ENCODE measurements at places on chromosomes 3 and 15.
A peak's percentile ranks its signal among the peaks of the same experiment; 100 is the strongest.

DNA sequence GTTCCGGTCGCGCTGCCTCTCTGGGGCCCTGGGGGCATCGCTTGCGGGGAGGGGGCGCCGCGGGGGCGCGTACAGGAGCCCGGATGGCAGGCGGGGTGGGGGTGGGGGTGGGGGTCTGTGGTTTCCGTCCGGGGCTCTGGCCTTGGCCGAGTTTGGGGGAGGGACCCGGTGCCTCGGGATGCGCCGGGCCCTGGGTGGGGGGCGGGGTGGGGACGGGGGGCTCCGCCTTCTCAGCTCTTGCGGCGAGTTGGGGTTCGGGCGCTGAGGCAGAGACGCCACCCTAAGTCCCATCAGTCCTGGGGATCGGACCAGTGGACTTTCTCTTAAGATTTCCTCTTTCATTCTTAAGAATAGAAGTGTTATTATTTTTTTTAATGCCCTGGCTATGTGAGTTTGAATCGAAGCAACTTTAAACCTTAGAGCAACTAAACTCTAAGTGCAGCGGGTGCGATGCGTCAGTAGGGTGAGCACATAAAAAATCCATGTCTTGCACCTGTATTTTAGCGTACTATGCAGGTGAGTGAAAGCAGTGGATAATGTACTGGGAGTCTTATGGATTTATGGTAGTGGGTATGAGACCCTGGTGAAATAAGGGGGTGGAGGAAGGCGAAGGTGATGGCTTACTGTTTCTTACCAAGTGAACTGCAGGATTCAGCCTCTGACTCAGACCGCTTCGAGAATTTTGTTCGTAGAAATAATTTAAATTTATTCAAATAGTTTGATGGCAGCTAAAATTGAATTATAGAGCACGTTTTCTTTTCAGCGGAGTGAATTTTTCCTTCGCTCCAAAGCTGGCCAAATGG, 762 bp downstream of the CTNNB1 start:
- DNase-seq = no peak

- DNase-seq = no peak
These were observed 32.0 kb upstream of the ZNF445 start for GRCh38 chr3:44509393-44509921.

DNA sequence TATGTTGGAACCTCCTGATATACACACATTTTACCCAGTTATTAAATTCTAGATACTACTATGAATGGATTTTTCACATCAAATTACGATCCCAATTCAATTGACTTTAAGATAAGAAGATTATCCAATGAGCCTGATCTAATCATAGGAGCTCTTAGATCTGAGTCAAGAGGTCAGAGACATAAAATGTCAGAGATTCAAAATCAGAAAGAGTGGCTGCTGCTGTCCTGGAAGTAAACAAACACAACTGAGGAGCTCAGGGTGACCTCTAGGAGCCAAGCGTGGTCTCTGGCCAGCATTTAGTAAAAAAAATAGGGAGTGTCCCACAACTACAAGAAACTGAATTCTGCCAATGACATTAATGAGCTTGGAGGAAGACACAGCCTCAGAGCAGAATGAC, 557.1 kb upstream of the CBLB start:
- DNase-seq = no peak

- peak; percentile 54 for DNase-seq
These were observed 5.2 kb downstream of the HYAL2 start for GRCh38 chr3:50317300-50317699.

DNA sequence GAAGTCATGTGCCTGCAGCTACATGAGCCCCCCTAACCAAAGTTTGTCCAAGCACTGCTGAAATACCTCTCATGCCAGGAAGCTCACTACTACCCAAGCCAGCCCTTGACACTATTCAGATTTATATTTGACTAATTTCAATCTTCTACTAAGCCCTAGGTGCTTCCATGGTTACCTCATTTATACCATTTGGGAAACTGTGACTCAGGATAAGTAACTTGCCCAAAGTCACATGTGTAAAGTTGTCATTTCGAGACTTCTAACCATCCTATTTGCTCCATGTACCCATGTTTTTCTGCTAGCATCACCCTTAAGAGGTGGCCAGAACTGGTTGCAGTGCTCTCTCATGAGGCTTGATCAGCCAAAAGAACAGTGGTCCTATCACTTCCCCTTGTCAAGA, 20.7 kb upstream of the TIMP4 start:
- no peak for DNase-seq

GRCh38 chr15:39171944-39172368, 408.9 kb upstream of the THBS1 start:
- peak; percentile 76 for DNase-seq

DNA sequence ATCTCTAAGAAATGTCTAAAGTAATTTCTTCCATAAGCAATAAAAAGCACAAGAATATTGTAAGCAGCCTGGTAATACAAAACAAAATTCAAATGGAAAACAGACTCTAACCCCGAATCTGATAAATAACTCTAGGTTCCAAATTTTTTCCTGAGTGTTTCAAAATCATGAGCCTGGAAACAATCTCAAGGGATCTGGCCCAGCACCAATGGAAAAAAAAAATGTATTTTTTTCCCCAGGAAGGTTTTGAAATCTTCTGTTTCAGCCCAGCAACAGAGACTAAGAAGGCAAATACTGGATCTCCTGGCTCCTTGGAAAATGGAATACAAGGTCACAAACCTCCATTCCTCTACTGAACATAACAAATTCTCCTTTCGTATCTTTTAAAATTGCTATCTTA, 13.0 kb downstream of the TBC1D2B start:
- DNase-seq = no peak

DNA sequence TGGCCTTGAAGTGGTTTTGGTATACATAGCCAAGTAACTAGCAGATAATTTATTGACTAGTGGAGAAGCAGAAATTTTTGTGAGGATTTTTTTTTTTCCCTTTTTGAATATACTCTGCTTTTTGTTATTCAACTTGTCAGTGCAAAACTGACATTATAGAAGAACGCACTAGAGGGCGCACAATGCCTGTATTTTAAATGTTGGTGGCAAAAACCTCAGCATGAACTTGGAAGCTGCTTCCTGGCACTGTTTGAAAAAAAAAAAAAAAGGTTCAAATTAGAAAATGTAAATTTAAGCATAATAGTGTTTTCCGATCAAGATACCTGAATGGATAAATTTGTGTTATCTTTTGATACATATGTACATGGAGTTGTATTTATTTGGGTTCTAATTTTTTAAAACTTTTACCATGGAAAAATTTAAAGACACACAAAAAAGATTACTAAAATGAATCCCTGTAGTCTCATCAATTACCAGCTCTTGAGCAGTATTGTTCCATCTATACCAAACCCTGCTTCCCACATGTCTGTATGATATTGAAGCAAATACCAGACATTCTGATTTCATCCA, 56.0 kb downstream of the SLC25A26 start:
- DNase-seq = no peak

GRCh38 chr3:12303534-12303933, 14.7 kb downstream of the PPARG start:
- no peak for DNase-seq

GRCh38 chr15:95457520-95457919, 873.0 kb upstream of the NR2F2 start:
- no peak for DNase-seq

DNA sequence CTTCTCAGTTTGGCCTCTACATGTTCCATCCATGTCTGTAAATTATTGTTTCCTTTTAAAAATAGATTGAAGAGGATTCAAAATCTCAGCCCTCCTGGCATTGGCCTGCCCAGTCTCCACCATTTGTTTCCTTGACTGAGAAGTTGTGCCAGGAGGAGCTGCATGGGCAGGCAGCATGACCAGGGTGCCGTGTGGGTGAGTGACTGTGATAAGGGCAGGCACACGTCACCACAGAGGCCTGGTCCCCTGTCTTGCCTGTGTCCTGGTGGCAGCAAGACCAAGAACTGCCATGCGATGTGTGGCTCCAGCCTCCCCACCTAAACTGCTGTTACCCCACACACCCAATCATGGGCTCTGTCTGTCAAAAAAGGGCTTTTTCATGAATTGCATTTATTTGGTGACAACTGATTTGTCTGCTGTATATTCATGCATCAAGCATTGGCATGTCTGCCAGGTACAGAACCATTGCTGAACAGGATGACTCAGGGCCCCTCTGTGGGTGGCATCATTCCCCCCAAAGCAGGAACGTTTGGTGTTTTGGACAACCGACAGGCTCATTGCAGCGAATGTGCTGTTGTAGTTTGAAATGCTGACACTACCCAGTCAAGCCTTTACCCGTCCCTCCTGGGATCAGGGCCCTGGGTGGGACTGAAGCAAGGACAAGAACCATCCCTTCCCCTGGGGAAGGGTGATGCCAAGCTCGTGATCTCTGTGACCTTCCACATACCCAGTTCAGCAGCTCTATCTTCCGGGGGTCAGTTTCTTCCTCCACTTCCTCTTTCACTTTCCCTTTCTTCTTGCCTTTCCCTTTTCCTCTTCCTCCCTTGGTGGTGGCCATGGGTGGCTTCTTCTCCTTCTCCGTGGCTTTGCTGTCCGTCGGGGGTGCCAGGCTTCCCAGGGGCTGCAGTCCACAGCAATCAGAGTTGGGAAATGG, 51.6 kb downstream of the TRPM1 start:
- DNase-seq = no peak

- DNase-seq = no peak
These were observed 2.3 kb upstream of the UACA start for GRCh38 chr15:70765504-70766281.

GRCh38 chr15:52822475-52822874, 32.3 kb upstream of the ONECUT1 start:
- no peak for DNase-seq

- DNase-seq = peak; percentile 45
These were observed 885 bp downstream of the EFCC1 start for GRCh38 chr3:129001806-129002572.

GRCh38 chr15:74855857-74856256, 12.9 kb upstream of the ULK3 start:
- no peak for DNase-seq

GRCh38 chr3:142120707-142121106, 28.6 kb downstream of the TFDP2 start:
- DNase-seq = no peak

DNA sequence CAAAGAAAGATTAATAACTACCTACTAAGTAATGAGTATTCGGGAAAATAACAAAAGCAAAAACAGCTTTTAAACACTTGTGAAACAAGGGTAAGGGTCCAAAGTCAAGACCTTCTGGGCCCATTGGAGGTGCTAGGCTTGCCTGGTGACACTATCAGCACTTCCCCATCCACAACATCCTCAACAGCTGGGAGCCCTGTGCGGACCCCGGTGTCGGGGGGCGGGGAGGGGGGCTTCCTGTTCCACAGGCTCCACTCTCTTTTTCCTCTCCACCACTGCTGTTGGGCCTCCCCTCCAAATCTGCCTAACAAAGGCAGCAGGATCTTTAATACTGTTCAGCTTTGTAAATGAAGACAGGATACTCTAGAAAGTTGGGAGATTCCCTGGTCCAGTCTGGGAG, 21.6 kb downstream of the NGRN start:
- no peak for DNase-seq

- DNase-seq = no peak
These were observed 1.9 kb downstream of the TBL1XR1 start for GRCh38 chr3:177195242-177195991.

DNA sequence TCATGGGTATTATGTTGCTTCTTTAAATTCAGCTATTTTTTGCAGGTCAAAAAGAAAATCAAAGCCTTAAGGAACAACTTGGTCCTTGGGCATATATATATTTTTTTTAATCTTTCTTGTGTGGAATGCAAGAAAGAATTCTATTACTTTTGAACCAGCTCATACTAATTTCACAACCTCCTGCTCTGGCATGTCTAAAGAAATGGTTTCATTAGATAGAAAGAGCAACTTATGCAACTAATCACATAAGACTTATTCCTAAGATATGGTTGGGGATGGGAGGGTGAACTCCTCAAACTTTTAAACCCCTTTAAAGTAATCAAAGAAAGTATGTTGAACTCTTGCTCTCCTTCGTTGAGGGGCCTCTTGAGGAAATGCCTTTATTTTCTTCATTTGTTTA, 114.9 kb downstream of the GMNC start:
- no peak for DNase-seq

- no peak for DNase-seq
These were observed 1432.1 kb upstream of the GBE1 start for GRCh38 chr3:83193526-83193925.

- DNase-seq = no peak
These were observed 24.9 kb upstream of the RASGRP1 start for GRCh38 chr15:38589502-38589901.

- DNase-seq = peak; percentile 57
These were observed at the start of gene LPP for GRCh38 chr3:188154014-188154808. Gene LPP, plus strand, starts transcription at chr3:188154157. Its CDS starts 251,964 bp downstream, at chr3:188406121.

DNA sequence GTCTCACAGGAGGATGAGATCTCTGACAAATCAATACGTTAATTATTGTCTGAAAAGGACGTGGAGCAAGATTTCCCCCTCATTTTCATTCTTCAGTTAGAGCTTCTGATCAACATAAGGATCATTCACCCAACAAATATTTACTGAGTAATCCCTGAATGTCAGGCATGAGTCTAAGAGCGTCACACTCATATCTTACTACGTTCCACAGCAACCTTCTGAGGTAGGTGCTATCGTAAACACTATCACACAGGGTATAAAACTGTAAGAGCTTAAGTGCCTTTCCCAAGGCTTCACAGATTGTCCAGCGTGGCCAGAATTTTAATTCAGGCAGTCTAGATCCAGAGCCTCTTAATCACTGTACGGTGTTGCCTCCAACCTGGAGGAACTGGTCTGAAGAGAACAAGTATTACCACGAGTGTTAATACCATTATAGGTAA, 10.6 kb upstream of the TM4SF1 start:
- no peak for DNase-seq

- DNase-seq = no peak
These were observed 100.4 kb downstream of the CORO2B start for GRCh38 chr15:68679161-68679560.

- DNase-seq = no peak
These were observed 44.7 kb downstream of the SGO1 start for GRCh38 chr3:20141316-20141715.

- DNase-seq = no peak
These were observed 32.5 kb downstream of the IGSF10 start for GRCh38 chr3:151428386-151428785.

DNA sequence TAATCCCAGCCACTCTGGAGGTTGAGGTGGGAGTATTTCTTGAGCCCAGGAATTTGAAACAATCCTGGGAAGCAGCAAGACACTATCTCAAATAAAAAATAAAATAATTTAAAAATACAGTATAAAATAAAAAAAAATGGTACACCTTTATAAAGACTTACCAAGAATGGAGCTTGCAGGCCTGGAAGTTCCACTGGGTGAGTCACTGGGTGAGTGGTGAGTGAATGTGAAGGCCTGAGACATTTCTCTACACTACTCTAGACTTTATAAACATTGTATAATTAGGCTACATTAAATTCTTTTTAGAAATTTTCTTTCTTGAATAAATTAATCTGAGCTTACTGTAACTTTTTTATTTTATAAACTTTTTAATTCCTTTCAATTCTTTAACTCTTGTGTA, 609.1 kb upstream of the BCHE start:
- DNase-seq = no peak
